ENCODE measurements at places on chromosomes 16 and 17.

DNA sequence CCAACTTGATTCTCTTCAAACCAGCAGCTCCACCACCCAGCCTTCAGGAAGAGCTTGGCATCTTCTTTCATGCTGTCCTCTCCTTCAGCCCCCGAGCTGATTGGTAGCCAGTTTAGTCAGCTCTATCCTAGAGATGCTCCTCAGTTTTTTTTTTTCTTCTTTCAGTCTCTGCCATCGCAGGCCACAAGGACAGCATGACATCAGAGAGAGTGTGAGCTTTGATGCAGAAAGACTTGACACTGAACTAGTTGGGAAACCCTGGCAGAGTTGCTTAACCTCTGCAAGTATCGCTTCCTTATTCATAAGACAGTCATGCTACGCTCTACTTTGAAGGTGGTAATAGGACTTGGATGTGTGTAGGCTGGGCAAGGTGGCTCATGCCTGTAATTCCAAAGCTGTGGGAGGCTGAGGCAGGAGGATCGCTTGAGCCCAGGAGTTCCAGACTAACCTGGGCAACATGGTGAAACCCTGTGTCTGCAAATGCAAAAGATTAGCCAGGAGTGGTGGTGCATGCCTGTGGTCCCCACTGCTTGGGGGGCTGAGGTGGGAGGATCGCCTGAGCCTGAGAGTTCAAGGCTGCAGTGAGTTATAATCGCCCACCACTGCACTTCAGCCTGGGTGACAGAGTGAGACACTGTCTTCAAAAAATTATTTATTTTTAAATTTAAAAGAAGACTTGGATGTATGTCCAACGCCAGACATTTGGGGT is 2.6 kb downstream of the CD300LB start:
- DNase-seq, result no peak

GRCh38 chr17:80961541-80962330 is 29.9 kb upstream of the CHMP6 start:
- DNase-seq, result no peak

DNA sequence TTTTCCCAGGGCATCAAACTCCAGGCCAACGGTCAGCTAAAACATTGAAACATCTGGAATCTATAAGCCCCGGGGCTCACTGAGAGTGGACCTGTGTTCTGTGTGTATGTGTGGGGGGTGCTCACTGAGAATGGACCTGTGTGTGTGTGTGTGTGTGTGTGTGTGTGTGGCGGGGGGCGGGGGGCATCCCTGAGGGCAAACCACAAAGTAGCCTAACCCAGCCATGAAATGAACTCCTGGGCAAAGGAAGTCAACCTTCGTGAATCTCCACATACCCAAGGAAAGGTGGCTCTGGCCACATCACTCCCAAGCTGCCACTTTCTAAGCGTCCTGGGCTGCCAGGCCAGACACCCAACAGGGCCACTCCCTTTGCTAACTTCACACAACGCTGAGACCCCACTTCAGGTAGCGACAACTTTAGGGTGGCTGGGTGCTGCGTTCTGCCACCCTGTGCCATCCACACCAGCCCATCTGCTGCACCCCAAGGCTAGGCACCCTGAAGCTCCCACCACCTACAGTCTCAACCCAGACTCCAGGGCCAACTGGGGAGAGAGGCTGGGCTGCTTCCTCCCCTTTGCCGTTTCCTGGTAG is 1.6 kb downstream of the MAFG start:
- DNase-seq, result no peak

GRCh38 chr17:80765241-80765961 is 220.8 kb downstream of the RPTOR start:
- DNase-seq, result no peak

GRCh38 chr17:80636361-80637018 is 91.9 kb downstream of the RPTOR start:
- DNase-seq, result no peak

DNA sequence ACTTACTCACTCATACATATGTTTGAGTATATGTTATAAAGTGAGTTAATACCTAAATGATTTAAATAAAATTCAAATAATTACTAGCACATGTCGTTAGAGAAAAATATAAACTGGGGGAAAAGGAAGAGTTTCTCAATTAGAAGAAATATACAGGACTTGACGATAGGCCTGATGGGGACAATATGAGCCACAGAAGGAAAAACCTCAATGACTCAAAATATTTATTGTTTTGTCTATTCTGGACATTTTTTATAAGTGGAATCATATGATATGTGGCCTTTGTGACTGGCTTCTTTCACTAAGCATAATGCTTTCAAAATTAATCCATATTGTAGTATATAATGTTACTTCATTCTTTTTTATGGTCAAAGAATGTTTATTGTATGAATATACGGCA is 339.2 kb upstream of the PMFBP1 start:
- DNase-seq, result no peak

- DNase-seq, result no peak
Observed at GRCh38 chr17:11823862-11824261, 173.4 kb downstream of the ZNF18 start.

DNA sequence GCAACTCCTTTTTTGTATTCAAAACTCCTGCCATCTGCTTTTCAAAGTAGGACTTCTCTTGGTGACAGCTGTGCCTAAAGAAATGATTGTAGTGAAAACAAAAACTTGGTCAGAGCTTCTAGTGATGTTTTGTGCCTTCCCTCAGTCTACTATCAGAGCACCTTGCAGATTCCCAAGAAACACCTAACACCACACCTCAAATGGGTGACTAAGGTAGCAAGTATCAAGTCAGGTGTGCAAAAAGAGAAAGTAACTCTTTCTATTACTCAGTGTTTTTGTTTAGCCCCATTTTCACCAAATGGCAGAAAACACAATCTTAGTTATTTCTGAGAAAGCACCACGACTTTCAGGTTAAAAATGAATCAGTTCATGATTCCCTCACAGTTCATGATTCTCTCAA is 2.0 kb upstream of the PMFBP1 start:
- DNase-seq, result no peak

DNA sequence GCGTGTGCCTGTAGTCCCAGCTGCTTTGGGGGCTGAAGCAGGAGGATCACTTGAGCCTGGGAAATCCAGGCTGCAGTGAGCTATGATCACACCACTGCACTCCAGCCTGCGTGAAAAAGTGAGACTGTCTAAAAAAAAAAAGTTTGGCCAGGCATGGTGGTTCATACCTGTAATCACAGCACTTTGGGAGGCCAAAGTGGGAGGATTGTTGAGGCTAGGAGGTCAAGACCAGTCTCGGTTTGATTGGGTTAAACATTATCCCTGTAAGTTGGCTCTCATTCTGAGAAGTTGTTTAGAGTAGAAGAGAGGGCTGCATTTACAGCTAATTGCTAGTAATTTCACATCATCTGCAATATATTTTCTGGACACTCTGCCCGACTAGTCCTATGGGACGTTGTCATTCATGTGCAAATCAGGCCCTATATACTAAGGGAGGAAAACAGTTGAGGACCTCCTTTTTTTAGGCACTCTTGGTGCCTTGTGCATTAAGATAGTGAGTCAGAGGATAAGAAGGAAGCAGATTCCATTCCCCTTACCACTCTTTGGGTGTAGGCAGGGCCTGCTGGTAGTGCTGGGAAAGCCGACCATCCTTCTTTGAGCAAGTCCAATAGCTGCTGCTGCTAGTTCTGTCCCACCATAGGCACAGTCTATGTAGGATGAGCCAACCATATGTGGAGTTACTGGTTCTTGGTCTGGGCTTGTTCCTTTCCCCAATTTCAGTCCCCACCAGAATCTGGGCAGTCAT is 18.7 kb downstream of the HMOX2 start:
- DNase-seq, result no peak

- no peak for DNase-seq
Observed at GRCh38 chr16:31005350-31006085, 4.9 kb downstream of the STX1B start.

GRCh38 chr16:74677868-74678267 is 11.2 kb upstream of the RFWD3 start:
- DNase-seq, result no peak

DNA sequence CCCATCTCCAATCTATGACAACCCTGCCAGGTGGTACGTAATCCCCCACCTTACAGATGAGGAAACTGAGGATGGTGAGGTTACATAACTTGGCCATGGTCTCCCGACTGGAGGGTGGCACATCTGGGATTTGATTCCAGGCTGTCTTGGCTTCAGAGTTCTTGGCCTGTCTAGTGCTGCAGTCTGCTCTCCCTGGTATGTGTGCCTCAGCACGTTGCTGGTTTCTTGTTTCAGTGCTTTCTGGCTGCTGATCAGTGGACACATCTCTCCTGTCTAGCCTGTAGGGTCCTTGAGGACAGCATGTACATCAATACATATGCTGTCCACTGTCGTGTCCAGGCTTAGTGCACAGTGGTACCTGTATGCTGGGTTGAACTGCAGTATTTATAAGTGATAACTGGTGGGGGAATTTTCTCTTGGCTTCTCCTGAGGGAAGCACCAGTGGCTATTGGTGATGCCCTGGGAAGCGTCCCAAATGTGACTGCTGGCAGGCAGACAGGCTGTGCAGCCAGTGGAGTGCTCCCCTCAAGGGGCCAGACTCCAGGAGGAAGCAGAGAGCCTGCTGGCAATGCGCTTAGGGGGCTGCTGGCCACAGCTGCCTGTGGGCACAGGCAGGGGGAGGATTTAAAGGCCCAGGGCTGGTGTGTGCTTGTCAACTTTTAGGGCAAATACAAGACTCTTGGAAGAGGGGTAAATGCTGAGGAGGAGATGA is 14.4 kb downstream of the CTRL start:
- DNase-seq, result no peak

GRCh38 chr17:37446027-37446426 is 39.3 kb downstream of the TADA2A start:
- DNase-seq, result no peak

DNA sequence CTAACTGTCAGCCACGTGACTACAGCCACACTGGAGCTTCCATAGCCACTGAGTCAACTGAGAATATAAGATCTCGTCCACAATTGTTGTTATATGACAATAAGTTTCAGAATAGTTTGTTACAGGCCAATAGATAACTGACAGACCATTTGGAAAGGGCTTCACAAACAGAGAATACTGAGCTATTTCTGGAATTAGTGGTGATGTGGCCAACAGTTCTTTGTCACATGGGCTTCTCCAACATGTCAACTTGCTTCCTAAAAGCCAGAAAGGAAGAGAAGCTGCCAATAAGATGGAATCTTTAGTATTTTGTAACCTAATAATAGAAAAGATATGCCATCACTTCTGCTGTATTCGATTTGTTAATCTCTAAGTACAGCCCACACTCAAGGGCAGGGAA is 1220.4 kb downstream of the CDH8 start:
- DNase-seq, result no peak

GRCh38 chr17:79478051-79478461 is 132.8 kb downstream of the RBFOX3 start:
- no peak for DNase-seq

DNA sequence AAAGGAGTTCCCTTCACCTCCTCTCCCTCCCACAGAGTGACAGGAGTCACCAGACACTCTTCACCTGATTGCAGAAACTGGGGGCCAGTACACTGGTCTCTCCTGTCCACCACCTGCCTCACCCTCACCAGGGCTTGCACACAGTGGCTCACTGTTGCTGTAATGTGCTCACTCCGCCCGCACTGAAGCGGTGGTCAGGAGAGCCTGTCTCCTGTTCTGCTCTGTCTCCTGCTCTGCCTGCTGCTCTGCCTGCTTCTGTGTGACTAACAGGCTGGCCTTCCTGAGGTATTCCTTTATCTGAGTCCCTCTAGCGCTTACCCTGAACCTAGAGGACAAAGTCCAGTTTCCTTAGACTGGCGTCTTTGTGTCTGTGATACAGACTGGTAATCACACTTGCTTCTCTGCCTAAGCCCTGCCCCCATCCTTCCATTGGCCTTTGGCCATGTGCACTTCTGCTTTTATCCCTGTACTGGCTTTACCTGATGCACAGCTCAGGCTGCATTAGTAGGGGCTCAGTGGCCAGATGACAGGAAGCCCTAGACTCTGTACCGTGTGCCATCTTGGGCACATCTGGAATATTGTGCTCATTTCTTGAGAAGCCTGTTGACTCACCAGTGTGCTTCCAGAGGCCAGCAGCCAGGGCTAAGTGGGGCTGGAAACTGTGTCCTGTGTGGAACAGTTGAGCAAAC is 13.3 kb downstream of the PROCA1 start:
- peak; percentile 20 for DNase-seq

Data from activated CD4-positive, alpha-beta T cell treated with anti-CD3 and anti-CD28 coated beads, Interleukin-2, amount 50 U/mL, for 48 hours (primary cell).